ENCODE measurements at places on chromosomes 2 and 18. TPM values are rescaled to one million over a fixed set of nuclear protein-coding genes. Genes with fewer than 3 reads are reported as not detected.

Gene STEAP3
- total RNA-seq = not detected

GRCh38 chr2:225002039-225002655 lies 40.1 kb downstream of the DOCK10 start:
- DNase-seq = peak; percentile 69

Gene LBX2
- 1.8 TPM for total RNA-seq

- DNase-seq = no peak
Measured at GRCh38 chr2:111519071-111519470, 364.9 kb downstream of the ANAPC1 start.

- no peak for DNase-seq
Measured at GRCh38 chr2:59083075-59083828, 842.1 kb upstream of the FANCL start.

- DNase-seq = no peak
Measured at GRCh38 chr2:145076085-145076484, 556.2 kb upstream of the ZEB2 start.

- DNase-seq = no peak
Measured at GRCh38 chr2:67574230-67574629, 177.1 kb downstream of the ETAA1 start.

DNA sequence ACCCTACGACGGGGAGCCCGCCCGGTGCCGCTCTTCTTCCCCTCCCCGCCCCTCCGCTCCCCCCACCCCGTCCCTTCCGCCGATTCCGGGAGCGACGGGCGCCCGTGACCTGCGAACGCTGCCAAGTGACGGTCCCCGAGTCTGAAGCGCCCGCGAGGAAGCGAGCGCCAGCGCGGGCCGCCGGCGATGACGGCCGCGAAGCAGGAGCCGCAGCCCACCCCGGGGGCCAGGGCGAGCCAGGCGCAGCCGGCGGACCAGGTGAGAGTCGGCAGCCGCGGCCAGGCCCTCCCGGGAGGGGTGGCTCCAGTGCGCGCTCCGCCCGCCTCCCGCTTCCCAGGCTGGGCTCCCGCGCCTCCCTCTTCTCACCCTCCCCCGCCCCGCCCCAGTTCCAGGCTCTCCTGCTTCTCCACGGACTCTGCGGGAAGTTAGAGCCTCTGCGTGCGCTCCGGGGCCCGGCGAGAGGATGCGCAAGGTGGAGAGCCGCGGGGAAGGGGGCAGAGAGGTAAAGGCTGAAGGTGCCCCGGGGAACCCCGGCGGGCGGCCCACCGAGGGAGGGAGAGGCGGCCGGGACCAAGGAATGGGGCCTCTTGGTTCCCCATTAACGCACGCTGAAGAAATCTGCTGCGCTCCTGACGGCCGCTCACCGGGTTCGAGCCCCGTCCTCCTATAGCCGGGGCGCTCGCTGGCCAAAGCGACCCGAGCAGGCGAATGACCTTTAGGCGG lies 719.5 kb downstream of the DPP10 start:
- no peak for DNase-seq

DNA sequence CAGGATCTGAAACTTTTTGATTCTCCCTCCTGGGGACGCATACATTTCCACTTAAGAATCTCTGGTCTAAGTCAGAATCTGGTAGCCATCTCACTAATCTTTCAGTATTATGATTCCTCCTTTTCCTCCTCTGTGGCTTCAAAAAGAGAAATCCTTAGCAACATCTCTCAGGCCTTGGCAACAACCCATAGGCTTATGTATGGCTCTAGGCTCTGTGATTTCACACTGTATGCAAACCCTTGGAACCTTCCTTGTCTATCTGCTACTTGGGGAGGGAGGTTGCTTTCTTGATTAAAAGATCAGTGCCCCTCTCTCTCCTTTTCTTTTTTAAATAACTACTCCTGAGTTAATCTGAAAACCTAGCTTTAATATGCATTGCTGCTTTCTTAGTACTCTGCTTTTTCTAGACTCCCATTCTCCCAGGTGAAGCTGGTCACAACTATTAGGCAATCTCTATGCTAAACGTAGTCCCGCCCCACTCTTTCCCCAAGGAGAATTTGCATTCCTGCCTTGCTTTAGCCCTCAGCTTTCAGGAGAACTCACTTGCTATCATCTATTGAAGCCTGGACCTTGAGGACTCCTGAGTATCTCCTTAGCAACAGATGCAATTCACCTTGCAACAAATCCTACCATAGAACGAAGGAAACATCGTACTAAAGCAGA lies 72.2 kb upstream of the L3MBTL4 start:
- DNase-seq = no peak

DNA sequence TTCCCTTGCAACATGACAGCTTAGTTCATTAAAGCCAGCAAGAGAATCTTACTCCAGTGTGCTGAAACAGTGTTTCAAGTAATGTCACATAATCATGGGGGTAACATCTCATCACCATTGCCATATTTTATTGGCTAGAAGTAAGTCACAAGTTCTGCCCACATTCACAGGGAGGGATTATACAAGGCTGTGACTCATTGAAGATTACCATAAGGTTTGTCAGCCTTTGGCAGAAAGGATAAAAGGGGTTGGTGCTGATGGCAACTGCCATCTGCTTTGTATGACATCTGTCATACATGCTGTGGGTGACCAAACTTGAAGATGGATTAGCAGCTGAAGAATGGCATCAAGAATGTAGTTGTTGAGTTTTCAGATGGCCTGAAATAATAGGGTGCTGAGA lies 61.2 kb downstream of the KCNE4 start:
- DNase-seq = no peak

DNA sequence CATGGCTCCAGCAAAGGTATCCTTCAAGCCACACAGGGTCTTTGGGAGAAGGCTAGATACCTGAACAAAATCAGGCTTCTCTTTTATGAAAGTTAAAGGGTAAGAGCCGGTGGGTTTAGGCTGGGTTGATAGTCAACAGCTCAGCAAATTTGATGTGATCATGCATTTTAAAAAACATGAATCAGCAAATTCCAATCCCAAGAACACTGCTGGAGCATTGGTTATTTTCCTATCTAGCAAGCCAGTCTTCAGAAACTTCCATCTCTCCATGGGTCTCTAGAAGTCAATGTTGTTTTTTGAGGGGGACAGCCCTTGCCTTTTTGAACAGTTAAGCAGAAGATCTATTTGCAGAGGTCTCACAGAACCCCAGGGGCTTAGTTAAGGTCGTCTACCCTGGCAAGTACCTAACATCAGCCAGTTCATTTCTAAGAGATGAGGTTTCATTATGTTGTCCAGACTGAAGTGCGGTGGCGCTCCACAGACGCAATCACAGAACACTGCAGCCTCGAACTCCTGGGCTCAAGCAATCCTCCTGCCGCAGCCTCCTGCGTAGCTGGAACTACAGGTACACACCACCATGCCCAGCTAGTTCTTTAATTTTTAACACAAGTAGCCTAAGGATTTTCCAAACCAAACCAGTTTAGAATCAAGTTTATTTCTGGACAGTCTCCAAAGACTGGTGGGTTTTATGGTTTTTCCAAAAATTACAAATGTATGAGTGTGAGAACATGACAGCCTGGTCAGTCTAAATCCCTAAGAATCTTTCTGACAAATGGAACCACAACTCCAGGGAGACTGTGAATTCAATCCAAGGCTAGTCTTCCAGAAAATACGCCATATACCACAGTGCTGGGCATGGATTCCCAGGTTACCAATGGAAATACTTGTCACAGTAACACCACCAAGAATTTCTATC lies 4.1 kb upstream of the ZCCHC2 start:
- DNase-seq = no peak
